ENCODE measurements at places on chromosomes 7 and 10.
A peak's percentile ranks its signal among the peaks of the same experiment; 100 is the strongest.

- DNase-seq, result no peak
Measured at GRCh38 chr10:89283936-89284475, 17.8 kb upstream of the IFIT2 start.

GRCh38 chr7:33725111-33726025, 180.0 kb upstream of the BMPER start:
- DNase-seq, result no peak

DNA sequence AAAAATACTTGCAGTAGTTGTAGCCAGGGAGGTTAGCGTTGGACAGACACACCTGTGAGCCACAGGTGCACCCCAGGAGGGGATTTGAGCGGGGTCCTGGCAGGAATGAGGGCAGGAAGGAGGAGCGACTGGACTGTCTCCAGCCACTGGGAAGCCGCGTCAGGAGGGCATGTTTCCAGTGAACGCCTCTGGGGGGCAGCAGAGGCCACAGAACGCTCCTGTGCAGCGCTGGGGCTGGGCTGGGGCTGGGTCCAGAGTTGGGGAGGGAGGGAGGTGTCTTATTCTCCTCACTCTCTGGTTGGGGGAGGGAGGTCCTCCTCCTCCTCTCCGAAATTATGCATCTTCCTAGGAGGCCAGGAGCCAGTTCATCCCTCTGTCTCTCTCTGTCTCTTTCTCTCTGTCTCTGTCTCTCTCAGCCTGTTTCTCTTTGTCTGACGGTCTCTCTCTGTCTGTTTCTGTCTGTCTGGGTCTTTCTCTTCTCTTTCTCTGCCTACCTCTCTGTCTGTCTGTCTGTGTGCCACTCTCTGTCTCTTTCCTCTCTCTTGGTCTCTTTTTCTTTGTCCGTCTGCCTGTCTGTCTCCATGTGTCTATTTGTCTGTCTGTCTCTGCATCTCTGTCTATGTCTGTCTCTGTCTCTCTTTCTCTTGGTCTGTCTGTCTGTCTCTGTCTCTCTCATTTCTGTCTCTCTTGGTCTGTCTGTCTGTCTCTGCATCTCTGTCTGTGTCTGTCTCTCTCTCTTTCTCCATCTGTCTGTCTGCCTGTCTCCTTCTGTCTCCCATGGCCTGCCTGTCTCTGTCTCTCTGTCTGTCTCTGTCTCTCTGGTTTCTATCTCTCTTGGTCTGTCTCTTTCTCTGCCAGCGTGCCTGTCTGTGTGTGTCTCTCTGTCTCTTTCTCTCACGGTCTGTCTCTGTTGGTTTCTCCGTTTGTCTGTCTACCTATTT, 9.9 kb upstream of the PSMG3 start:
- DNase-seq, result peak; percentile 96

DNA sequence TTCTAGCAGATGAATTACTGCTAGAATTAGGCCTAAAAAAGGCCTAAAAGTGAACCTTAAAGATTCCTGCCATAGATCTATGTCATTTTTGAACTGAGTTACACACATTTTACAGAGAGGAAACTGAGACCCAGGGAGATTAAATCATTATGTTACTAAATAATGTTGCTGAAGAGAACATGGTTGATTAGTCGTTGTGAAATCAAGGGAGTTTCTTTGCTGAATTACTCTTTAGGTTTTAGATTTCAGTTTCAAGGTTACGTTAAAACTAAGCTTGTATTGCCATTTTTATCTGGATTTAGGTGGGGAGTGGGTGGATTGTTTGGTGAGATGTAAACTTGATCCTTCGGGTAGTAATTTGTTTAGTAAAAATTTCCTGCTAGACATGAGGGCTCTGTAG, 21.3 kb downstream of the CDK14 start:
- DNase-seq, result no peak

- DNase-seq, result peak; percentile 48
Measured at GRCh38 chr10:86253091-86254072, 113.2 kb downstream of the GRID1 start.

DNA sequence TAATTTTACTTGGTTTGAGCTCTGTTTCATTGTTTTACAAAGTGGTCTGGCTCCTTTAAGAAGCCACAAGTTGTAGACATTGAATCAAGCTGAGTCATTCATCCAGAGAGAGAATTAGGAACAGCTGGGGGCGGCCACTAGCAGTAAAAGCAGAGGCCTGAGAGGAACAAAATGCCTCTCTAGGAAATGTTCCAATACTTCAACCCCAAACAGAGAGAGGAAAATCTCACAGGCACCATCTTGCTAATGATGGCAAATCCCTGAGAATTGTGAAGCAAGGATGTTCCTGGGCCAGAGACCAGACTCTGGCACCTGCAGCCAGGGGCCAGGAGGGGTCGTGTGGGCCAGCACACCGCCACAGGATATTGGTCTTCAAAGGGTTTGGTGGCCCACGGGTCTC, 26.5 kb upstream of the TRIL start:
- no peak for DNase-seq

- no peak for DNase-seq
Measured at GRCh38 chr7:157276731-157277562, 59.9 kb upstream of the DNAJB6 start.

DNA sequence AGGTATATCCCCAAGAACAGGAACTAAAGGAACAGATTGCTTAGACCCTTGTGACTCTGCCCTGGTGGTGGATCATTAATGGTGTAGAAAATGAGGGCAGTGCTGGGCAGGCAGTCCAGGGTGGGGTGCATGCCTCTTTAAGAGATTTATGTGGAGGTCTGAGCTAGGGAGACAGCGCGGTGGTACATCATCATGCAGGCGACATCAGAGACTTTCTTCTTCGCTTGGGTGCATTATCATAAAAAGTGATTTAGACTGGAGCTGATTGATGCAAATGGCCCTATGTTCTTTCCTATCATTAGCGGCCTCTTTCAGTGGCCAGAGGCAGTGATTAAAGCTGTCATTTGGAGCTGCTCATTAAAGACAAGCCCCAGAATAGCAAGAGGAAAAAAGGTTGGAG, 519.1 kb upstream of the GALNT17 start:
- no peak for DNase-seq

DNA sequence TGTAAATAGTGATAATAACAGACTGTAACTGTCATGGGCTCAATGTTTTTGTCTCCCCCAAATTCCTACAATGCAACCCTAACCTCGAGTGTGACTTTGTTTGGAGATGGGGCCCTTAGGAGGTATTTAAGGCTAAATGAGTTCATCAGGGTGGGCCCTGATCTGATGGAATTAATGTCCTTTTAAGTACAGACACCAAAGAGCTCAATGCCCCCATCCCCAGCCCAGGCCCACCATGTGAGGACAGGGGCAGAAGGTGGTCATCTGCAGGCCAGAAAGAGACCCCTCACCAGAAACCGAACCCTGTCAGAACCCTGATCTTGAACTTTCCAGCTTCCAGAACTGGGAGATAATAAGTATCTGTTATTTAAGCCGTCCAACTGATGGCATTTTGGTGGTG, 83.2 kb downstream of the PIP4K2A start:
- no peak for DNase-seq

GRCh38 chr7:47191876-47192291, 390.0 kb downstream of the TNS3 start:
- no peak for DNase-seq

GRCh38 chr7:139861803-139862202, 32.7 kb downstream of the TBXAS1 start:
- no peak for DNase-seq

DNA sequence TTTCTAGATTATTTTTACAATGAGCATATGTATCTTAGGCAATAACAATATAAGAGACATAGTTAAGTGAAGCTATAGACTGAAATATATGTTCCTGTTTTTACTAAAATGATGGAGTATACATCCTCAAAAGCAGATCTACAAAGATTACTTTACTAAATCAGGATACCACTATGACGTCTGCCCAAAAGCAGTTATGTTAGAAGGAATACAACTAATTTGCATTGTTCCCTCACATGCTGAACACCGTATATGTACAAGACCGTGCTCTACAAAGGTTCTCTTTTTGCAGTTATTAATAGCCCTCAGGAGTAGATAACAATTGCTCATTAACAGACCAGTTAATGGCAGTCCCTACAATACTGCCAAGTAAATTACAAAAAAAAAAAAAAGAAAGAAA, 137.5 kb downstream of the CD36 start:
- no peak for DNase-seq

- DNase-seq, result no peak
Measured at GRCh38 chr7:92737706-92738105, 98.7 kb downstream of the CDK6 start.

DNA sequence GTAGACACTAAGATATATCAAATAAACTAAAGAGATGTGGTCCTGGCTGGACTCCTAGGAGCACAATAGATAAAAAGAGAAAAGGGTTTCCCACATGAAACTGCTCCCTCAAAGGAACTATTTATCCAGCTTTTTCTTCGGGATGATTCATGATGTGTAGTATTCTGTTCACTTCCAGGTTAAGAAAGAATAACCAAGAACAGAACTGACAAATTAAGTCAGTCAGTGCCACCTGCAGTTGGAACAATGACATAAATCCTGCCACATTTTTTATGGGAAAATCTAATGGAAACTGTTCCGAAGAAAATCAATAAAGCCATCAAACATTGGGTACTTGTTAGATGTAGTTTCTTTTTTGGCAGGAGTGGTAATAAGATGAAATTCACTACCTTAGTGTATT, 87.1 kb downstream of the POLR1F start:
- no peak for DNase-seq

- DNase-seq, result no peak
Measured at GRCh38 chr10:127052001-127052400, 144.4 kb downstream of the INSYN2A start.

Measured in H1 (cell line).